CD4-positive, alpha-beta T cell treated with Interleukin-1 beta for 1 hour (primary cell): ENCODE measurements at places on chromosomes 11 and 22.

DNA sequence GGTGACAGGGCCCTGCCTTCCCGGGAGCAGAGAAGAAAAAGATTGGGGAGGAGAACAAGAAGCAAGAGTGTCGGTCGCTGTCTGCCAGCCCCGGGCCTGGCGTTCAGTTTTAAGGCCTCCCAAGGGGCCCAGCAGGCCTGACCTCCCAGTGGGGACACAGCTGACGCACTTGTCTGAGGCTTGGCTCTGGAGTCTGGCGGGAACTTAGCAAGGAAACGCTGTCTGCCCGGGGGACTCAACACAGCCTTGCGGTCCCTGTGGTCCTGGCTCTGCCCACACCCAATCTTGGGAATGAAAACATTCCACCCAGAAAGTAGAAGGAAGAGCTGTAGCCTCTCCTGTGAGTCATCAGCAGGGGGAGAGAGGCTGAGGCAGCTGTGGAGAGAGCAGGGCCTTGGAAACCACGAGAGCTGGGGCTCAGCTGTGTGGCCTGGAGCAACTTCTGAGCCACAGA, 54.4 kb downstream of the TRAF6 start:
- DNase-seq: no peak

DNA sequence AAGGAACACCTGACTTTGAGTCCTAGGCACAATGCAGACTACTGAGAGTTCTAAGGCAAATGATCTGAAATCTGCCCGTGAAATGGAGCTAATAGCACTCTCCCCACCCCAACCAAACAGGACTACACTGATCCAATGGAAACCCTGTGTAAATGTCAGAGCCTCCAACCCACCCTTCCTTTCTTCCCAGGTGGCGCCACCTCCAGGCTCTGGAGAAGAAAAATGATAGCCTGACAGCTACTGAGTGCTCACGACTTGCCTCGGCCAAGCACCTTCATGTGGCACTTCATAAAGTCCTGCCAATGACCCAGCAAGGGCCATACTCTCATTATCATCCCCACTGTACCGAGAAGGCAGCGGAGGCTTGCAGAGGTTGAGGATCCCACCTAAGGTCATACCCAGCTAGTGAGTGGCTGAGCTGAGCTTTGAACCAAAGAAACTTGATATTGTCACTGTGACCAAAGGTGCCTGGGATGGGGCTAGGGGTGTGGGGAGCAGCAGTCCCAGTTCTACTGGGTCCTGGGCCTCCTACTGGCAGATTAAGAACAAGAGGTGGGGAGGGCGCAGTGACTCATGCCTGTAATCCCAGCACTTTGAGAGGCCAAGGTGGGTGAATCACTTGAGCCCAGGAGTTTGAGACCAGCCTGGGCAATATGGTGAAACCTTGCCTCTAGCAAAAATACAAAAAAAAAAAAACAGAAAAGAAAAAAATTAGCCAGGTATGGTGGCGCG, 20.5 kb downstream of the TST start:
- DNase-seq: no peak

DNA sequence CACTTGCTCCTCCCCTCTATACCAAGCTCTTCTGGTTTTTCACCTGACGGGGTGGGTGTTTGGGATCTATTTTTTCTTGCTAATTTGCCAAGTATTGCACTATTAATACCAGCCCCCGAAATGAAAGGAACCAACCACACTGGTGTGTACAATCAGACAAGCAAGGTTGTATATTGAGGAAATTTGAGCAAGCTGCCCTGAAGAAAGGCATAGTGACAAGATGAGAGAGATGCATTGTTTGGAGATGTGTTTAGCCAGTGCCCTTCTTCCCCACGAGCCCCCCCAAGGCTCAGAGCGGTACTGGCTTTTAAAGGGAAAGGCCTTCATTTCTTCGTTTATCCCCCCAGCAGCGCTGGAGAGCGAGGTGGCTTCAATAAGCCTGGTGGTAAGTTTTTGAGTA, 15.2 kb upstream of the GAS2L1 start:
- no peak for DNase-seq

GRCh38 chr11:66477263-66478201, 2.7 kb upstream of the DPP3 start:
- no peak for DNase-seq

DNA sequence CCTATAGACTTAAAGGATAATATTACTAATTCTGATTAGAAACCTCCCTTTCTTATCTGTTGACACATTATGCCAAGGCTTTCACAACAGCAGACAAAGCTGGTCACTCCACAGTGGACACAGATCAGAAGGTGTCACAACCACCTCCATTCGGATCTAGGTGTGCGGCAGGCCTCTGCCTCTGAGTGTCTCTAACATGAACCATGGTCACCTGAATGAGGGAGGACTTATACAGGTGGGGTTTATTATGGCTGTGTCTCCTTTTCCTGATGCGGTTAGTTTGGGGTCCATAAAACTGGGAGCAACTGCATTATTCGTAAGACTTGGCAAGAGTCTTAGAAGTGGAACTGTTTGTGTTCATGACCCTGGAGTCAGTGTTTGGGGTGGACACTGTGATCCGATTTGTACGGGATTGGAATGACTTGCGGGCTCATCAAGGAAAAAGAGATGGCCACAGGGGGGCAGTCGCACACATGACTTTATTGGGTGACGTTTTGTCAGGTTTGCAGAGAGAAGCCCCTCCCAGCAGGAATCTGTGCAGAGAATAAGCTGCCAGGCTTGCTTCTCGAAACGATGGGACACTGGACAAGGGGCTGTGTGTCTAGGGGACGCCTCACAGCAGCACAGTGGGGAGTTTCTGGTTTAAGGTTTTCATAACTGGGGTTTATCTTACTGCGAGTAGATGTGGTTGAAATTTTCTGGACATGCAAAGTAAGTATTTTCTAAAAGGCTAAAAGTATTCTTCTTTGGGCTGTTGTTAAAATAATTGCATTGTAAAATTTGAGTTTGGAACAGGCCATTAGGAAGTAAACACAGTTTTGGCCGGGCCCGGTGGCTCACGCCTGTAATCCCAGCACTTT, 90.6 kb downstream of the GAB4 start:
- peak; percentile 42 for DNase-seq

DNA sequence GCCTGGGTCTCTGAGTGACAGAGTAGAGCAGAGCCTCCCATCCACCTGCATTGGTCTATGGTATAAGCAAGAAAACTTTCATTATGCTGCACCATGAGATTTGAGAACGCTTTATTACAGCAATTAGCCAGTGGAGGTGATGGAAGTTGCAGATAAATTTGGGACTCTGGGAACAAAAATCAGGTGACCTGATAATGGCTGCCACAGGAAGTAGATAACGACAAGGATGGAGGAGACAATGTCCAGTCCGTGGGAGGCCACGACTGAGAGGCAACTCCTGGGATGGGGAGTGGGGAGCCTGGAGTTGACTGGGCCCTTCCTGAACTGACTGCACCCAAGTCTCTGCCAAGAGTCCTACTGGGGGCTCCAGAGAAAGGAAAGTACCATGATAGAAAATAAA, 4.7 kb downstream of the MRGPRD start:
- no peak for DNase-seq

DNA sequence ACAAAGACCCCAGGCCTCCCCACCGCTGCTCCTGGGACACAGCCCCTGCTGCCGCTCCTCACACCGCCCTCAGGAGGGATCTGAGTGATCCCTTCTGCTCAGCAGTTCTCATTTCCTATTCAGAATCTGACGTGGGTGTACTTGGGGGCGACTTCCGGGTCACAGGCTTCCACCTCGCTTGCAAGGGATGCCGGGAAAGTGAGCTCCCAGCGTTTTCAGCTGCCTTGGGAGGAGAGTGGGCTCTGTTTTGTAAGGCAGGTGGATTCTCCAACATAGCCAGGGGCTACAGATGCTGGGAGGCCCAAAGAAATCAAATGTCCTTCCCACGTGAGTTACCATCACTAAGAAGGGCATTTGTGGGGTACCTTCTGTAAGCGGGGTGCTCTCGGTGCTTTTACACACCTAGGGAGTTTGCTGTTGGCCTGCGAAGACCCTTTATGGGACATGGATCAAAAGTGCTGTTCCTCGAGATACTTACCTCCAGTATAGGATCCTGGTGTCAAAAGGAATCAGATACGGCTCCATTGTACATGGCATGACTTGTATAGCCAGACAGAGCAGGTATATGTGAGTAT, 9.7 kb upstream of the LRRC10B start:
- DNase-seq: no peak

GRCh38 chr22:26170112-26170492, 840 bp downstream of the SEZ6L start:
- no peak for DNase-seq

GRCh38 chr11:105937738-105938137, 84.3 kb downstream of the MSANTD4 start:
- DNase-seq: no peak

DNA sequence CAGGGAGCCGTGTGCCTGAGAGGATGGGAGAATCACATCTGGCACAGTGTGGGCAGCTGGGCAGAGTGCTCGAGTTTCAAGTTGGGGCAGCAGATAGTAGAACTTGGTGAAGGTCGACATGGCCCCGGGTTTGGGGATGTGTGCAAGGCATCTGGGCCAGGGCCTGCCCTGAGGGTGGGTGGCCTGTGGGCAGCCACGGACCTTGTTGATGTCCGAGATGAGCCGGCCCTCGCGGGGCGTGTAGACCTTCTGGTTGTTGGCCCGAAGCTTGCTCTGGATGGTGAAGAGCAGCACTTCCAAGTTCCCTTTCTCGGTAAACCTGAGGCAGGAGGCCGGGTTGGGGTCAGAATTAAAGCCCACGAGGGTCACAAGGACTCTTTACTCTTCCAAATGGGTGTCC, 20.3 kb downstream of the SPTBN2 start:
- no peak for DNase-seq
